ENCODE measurements at places on chromosomes 2 and 18.

GRCh38 chr2:15811367-15811766, 129.0 kb upstream of the MYCN start:
- DNase-seq, result no peak

GRCh38 chr2:69099541-69099940, 86.6 kb downstream of the ANTXR1 start:
- no peak for DNase-seq

DNA sequence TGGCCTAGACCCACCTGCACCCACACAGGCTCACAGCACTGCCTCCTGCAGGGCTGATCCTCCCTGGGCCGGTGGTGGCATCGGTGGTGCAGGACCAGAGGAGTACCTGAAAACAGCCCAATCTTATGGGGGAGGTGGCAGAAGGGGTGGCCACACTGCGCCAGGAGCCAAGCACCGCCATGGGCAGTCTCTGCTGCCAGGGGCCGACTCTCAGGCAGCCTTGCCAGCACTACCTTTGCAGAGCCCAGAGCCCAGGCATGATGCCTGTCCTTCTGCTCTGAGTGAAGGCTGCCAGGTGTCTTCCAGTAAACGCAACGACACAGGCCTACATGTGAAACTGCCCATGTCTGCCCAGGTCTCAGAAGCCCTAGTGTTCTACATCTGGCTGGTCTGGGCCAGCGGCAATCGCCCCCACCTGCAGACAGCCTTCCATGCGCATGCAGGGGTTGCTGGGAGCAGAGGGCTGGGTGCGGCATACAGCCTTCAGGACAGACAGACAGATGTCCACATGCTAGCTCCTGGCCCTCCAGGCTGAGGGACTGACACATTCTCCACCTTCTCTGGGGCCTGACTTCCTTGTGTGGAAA, 6.8 kb downstream of the HS6ST1 start:
- no peak for DNase-seq

GRCh38 chr2:46127176-46127575, 170.0 kb upstream of the EPAS1 start:
- no peak for DNase-seq

DNA sequence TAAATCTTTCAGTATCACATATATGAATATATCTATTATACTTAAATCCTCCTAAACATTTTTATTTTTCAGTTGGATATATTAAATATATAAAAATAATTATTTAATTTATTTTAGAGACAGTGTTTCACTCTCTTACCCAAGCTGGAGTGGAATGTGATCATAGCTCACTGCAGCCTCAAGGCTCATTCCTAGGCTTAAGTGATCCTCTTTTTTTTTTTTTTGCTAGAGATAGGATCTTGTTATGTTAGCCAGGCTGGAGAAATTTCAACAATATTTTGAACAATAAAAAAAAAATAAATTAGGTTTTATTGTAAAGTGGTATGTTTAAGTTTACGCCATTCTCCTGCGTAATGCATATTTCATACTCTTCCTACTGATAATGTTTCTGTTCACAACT, 4.2 kb downstream of the SPAST start:
- DNase-seq, result no peak

DNA sequence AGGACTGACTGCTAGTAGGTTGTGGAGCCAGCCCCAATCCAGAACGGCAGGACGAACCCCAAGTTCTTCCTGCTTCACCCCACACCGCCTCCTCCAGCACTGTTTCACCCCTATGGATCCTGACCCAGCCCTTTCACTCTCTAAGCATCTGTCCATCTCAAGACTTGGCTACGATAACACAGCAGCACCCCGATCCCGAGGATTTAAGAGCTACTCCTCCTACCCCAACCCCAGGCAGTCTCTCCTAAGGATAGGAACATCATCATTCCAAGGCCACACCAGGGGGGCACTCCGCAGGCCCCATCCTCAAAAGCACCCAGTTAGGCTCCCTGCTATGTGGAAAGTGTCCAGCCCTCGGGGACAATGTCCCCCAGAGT, 645 bp downstream of the KCTD18 start:
- peak; percentile 20 for DNase-seq

- DNase-seq, result no peak
Measured at GRCh38 chr2:102002228-102002627, 10.5 kb downstream of the IL1R2 start.

DNA sequence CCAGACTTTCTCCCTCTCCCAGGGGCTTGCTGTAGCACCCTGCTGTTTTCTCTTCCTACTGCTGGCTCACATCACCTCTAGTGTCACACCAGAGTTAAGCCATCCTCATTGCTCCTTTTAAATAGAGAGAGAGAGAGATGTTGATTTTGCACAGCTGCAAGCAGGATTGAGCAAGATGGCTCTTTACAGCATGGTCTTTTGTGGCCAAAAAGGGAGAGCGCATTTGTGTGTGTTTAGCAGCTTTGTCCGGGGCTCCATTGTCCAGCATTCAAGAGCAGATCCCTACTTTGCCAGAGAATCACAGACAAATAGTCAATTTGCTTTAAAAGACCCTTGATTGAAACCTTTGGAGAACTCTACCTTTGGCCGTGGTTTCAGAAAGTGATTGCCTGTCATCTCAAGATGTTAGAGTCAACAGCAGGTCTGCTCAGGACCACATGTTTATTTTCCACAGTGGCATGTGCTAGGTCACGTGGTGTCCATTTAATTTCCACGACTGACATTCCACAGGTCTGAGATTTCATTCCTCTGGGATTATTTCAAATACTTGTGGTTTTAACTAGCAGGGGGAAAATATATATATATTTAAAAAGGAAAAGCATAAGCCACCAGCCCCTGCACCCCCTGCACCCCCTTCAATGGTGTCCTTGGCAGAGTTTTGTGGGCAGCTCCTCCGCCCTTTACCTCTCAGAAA, 359.9 kb upstream of the SLC14A2 start:
- peak; percentile 46 for DNase-seq

DNA sequence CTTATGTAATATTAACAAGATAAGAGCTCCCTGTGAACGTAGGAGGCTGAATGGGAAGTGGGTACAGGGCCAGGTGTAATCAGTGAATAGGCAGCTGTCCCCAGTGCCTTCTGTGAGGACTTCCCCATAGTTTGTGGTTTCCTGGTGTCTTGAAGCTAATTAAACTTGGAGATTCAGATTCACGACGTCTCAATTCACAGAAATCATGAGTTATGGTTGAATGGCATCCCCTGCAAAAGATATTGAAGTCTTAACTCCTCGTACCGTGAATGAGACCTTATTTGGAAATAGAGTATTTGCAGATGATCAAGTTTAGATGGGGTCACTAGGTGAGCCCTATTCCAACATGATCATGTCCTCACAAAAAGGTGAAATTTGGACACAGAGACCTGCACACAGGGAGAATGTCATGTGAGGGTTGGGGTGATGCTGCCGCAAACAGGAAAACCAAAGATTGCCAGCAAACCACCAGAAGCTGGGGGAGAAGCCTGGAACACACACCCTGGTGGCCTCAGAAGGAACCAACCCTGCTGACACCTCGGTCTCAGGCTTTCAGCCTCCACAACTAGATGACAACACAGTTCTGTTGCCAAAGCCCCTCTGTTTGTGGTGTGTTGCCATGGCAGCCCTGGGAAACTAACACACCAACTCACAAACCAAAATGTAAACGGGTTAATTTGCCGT, 13.2 kb downstream of the ARL4C start:
- DNase-seq, result no peak

GRCh38 chr2:127134833-127135830, 28.2 kb upstream of the BIN1 start:
- DNase-seq, result no peak

DNA sequence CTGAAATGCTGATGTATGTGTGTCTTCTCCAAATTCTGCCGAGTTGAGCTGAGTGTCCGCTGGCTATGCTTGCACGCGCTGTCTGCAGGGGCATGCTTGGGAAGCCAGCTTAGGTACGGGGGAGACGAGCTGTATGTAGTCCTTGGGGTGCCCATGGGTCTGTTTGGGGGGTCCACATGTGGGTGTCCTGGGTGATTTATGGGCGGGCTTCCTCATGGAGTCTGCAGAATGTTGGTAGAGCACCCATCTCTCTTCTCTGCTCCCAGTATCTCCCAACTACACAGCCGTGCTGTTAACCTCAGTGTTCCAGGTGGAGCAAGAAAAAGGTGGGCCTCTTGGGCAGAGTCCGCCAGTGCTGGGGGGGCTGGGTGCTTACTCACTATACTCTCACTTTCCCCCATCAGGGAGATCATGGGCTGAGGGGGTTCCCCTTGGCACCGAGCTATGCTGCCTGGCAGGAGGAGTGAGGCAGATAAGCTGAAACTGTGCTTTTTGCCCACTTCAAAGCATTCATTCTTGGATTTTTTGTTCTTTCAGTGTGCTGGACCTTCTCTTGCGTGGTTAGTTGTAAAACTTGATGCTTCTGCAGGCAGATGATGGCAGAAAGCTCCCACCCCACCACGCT, 128.2 kb upstream of the ALKAL2 start:
- DNase-seq, result no peak

DNA sequence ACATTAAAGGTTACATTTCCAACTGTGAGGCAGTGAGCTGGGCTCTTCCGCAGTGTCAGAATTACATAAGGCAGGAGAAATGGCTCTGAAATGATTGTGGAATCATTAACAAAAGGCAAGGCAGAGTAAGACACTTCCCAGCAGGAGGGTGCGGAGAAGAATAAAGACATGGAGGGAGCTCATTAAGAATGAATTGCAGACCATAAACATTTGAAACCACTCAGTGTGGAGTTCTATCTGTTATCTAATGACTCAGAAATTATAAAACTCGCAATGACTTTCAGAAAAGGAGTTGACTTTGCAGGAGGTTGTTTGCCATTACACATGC, 77.0 kb downstream of the SMIM21 start:
- DNase-seq, result no peak

DNA sequence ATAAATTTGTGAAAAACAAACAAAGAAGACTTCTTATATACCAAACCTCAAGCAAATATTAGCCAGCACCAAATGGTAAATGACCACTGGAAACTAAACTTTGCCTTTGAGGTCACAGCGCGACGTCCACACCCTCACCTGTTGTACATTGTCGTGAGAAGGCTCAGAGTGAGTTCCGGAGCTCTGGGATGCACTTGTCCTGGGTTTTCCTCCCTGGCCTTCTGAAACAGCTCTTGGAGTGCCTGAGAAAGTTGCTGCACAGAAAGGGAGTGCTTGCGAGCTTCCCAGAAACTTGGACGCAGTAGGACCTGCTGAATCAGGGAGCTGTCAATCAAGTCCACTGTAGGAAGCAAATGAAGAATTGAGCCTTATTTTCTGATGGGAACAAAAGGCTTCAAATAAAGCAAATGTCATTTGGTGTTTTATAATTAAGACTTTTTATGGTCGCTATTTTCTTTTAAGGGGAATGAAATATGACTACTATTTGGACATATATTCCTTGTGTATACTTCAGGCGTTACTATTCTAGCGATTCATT, 11.0 kb downstream of the DYTN start:
- no peak for DNase-seq

DNA sequence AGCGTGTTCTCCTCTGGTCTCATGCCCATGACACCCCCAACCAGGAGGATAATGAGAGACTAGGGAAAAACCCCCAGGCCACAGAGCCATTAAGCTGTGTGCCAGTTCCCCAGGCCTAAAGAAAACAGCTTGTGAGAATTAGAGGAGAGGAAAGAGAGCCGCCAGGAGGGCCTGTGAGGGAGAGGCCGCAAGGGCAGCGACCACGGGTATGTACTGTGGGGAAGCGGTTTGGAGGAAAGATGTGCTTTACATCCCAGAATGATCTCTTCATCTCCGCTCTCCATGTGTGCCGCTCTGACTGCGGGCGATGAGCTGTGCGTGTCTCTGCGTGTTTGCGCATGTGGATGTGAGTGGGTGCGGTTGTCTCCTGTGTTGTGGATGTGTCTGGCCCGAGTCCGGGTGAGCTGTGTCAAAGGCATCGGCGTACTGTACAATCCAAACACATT, 82.9 kb downstream of the DYSF start:
- DNase-seq, result no peak

DNA sequence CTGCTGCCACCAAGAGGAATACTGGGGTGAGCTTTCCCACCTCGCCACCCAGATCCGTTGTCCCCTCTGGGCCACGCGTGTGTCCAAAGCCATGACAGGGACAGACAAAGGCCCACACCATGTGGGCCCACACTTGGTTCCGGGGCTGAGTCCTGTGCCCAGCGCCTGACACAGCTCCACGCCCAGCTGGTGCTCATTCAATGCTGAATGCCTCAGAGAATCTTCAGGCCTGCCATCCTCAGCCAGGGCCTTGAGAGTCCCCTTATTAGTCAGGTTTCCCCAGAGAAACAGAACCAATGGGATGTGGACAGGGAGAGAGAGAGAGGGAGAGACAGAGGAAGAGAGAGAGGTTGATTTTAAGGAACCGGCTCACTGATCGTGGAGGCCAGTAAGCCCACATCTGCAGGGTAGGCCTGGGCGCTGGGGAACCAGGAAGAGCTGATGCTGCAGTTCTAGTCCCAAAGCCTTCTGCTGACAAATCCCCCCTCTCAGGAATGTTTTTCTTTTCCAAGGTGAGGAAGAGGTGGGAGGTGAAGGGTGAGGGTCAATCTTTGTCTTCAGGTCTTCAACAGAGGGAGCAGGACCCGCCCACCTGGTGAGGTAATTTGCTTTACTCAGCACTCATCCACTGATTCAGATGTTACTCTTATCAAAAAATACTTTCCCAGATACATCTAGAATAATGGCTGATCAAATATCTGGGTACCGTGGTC, 10.2 kb upstream of the SPATA3 start:
- no peak for DNase-seq

- DNase-seq, result no peak
Measured at GRCh38 chr2:168145426-168146310, 101.7 kb downstream of the STK39 start.

GRCh38 chr18:63963615-63964256, 6.1 kb upstream of the SERPINB8 start:
- DNase-seq, result no peak

GRCh38 chr2:220574038-220574437, 946.6 kb downstream of the SLC4A3 start:
- DNase-seq, result no peak

GRCh38 chr2:54566896-54567295, 110.8 kb downstream of the SPTBN1 start:
- DNase-seq, result no peak
